ENCODE measurements at places on chromosomes 3 and 15.

GRCh38 chr3:114274929-114275328 lies 18.9 kb upstream of the TIGIT start:
- DNase-seq: no peak

GRCh38 chr15:40545457-40545856 lies 19.4 kb downstream of the CCDC32 start:
- no peak for DNase-seq

GRCh38 chr3:112131111-112131510 lies 1.9 kb downstream of the GCSAM start:
- no peak for DNase-seq

DNA sequence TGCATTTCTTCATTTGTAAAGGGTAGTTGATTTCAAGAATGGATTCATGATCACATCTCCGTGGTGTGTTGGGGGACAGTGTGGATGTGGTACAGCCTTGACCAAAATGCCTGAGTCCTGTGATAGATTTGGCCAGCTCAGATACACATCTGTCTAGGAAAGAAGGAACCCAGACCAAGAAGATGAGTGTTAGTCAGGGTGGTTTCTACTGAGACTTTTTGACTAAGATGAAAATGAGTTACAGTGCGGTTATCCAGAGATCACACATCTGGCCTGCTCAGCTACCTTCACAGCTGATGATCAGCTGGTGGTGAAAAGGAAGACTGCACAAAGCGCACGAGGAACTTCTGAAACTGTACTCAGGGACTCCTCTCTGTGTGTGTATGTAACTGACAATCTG lies 68.0 kb downstream of the FNDC3B start:
- peak; percentile 30 for DNase-seq

GRCh38 chr3:189508784-189509501 lies 122.2 kb upstream of the TP63 start:
- DNase-seq: no peak

DNA sequence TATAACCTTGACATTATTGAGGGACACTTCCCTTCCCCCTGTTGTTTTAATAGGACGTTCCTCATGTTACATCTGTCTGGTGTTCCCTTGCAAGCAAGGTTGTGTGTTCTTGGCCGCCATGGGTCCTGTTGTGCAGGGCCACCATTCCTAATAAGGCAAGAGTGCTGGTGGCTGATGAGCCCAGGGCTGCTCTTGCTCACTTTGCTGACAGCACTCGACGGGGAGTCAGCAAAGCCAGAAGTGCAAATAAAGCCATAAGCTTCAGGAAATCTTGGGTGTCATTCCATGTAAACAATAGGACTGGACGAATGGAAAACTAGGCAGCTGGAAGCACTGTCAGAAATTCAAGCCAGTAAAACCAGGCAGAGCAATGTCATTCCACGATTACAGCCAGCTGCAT lies 75.8 kb downstream of the SQOR start:
- DNase-seq: no peak

DNA sequence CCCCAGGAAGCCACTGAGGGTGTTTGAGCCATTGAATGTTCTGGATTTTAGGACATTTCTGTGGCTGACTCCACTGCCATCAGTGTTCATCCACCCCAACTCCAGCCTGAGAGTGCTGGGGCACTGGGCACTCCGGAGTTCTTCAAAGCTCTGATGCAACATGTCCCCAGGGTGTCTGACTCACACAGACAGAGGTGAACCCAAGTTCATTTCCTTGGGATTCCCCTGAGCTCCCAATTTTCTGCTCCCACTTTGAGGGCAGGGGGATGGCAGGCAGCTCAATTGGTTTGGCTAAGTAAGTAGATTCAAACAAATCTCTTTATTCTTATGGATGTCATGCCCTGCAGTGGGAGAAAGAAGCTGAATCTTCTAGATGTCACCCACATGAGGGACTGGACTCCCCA lies 2.2 kb downstream of the STRA6 start:
- no peak for DNase-seq

- DNase-seq: no peak
Observed at GRCh38 chr3:39249453-39250115, 30.3 kb downstream of the CX3CR1 start.

- no peak for DNase-seq
Observed at GRCh38 chr3:81744366-81744765, 17.1 kb downstream of the GBE1 start.

DNA sequence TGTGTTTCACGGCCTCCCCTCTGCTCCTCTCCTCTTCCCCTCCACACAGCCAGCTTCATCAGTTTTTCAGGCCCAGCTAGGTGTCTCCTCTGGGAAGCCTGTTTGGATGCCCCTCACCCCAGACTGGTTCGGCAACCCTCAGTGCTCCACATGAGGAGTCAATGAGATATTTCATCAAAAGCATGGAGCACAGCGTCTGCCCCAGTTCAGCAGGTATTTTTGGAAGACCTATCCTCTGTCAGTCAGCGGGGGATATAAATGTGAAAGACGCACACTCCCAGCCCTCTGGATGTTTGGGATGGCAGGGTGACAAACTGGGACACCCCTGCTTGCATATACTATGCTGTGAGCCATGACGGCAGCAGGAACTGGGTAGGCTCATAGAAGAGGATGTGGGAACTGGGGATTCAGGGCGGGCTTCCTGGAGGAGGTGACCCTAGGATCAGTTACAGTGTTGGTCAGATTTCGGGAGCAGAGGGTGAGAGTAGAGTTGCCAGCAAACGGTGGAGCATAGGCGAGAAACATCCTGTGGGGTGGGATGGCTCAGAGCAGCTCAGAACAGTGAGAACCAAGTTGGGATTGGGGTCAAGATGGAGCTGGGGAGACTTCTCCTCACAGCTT lies 42.9 kb downstream of the PXYLP1 start:
- DNase-seq: no peak

- no peak for DNase-seq
Observed at GRCh38 chr3:107061466-107061865, 315.8 kb upstream of the CCDC54 start.

- DNase-seq: no peak
Observed at GRCh38 chr15:35540021-35540420, 5.9 kb downstream of the DPH6 start.

- peak; percentile 73 for DNase-seq
Observed at GRCh38 chr15:60695713-60696522, 217.0 kb upstream of the ICE2 start.

DNA sequence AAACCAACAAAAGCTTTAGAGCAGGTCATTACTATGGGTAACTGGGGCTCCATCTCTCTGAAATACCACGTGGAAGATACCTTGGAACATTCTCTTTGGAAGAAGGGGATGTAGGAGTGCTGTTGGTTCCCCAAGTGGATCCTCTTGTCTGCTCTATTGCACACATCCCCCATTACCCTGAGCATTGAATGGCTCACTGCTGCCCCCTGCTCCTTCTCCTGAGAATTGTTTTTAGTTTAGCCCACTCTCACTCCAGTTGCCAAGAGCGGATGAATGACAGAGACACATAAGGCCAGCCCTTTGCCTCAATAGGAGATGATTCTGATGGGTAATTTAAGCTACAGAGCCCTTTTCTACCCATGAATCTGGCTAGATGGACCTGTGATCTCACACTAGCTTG lies 135.6 kb upstream of the SUCLG2 start:
- peak; percentile 53 for DNase-seq

DNA sequence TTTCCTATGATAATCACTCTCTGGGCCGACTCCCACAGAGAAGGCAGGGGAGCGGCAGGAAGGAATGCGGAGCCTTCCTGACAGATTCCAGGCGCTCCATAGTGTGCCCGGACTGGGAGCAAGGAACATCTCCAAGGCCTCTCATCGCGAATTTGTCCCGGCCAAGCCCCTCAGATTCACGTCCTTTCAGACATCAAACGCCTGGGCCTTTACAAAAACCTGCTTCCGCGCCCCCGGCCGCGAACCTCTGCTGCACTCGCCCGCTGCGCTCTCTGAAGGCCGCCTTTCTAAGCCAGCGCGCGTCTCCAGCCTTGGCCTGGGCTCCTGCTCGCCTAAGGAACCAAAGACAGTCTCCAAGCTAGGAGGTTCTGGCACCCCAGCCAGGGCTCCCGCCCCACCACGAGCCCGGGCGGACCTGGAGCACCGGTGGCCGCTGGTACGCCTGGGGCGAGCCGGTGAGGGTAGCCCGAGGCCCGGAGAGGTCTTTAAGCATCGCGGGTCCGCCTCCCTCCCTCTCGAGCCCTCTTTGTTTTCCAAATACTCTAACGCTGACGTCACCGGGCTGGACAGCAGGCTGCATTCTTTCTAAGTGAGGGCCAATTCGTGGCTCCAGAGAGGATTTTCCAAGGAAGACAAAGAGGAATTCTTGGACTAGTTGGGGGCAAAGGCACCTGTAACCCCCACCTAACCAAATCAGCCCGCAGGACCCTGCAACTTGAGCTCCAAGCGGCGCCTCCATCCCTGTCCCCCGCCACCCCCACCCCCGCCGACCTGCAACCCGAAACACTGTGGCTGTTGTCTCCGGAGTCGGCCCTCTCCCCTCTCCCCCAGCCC lies 759 bp downstream of the AMOTL2 start:
- DNase-seq: no peak

- DNase-seq: no peak
Observed at GRCh38 chr15:69217381-69217780, 56.9 kb downstream of the GLCE start.

DNA sequence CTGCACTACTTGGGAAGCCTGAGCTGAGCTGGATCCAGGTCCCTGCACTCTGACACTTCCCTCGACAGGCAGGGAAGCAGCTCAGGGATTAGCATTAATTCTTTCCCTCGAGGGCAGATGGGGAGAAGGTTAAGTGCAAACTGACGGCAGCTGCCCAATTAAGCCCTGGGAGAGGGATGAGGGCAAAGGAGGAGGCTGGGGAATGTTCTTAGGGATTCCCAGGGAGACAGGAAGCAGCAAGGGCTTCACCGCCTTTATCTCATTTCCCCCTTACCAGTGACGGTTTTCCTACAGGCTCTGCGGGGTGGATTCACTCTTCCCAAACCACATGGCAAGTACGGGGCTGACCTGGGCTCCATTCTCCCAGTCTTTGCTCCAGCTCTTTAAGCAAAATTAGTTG lies 519.0 kb upstream of the PROK2 start:
- DNase-seq: no peak

GRCh38 chr3:53250453-53250852 lies 5.4 kb downstream of the TKT start:
- no peak for DNase-seq

DNA sequence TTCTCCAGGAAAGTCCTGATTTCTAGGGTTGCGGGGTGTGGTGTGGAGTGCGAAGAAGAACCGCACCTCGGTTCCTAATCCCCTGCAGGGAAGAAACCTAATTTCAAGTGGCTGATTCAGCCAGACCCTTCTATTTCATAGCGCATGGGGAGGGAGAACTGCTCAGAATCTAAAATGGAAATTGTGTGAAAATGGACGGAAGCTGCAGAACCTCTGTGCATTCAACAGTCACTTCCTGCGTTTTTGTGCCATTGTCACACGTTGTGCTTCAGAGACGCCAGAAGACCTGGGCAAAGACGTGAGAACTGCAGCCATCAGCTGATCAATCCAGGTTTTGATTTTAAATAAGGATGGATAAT lies 1.2 kb downstream of the SIDT1 start:
- no peak for DNase-seq

- no peak for DNase-seq
Observed at GRCh38 chr3:127012091-127012490, 29.2 kb downstream of the PLXNA1 start.

DNA sequence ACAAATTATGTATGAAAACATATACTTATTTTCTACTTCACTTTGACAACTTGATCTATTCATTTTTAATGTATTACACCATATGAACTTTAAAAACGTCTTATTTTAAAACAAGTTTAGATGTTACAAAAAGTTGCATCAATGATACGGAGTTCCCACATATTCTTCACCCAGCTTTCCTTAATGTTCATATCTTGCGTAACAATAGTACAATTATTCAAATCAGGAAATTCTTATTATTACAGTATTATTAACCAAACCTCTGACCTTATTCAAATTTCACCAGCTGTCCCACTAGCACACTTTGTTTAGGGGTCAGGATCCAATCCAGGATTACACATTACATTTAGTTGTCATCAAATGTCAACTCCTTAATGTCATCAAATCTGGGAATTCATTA lies 12.9 kb upstream of the XRN1 start:
- DNase-seq: no peak

GRCh38 chr15:70092464-70093027 lies 5.2 kb downstream of the TLE3 start:
- DNase-seq: no peak

- no peak for DNase-seq
Observed at GRCh38 chr3:20974396-20974795, 776.6 kb downstream of the ZNF385D start.

DNA sequence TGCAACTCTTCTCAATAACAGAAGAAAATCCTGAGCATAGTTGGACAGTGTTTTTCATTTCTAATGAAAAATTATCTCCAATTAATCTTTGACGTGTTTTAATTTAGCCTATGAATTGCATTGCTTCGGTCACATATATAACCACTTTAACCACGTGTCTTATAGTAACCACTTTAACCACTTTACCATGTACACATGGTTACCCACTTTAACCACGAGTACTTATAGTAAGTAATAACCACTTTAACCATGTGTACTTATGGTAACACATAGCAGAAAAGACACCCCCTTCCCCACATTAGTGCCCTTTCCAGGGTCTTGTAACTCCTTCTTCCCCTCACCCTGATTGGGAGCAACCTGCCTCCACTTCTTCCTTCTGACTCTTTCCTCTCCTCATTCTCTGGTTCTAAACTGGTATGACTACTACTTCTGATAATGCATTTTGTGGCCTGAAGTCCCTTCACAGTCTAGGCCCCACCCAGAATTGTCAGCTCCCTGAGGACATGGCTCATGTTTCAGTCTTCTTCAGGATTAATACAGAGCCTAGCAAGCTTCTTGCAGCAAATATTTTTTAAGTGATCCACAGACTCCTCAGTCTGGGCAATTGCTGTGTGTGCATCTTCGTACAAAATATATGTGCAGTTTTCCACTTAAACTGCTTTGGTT lies 25.0 kb downstream of the SLC7A14 start:
- DNase-seq: no peak

DNA sequence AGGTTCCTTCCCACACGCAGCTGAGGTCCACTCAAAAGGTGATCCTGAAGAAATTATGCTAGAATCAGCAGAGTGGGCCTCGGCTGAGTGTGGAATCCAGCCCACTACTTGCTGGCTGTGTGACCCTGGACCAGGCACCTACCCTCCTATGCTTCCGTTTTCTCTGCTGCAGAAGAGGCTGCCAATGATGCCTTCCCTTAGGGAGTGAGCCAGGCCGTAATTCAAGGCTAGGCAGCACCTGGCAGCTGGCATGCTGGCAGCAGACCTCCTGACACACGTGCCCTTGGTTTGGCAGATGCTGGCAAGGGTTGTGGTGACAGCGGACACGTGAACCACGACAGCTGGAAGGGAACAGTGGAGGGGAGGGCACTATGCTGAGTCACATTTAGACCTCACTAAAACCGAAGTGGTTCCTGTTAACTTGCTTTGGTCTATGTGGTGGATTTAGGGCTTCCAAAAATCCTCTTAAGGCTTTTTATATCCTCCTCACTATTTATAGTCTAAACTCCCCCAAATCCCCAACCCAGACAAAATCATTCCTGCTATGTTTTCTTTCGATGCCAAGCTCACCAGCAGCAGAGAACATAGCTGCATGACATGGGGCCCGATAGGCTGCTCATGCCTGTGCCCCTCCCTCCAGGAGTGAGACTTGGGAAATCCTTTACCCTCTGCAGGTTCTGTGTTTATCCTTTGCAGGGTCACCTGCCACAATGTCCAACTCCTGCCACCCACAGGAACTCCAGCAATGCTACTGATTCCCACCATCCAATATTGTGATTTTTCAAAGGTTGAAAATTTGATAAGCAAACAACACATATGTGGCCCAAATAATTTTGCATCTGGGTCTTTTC lies 10.6 kb upstream of the PCSK6 start:
- no peak for DNase-seq
